AG08395 (cell line): ENCODE measurements at places on chromosomes 5 and 9.

GRCh38 chr9:37236822-37237221 lies 116.4 kb downstream of the ZCCHC7 start:
- no peak for DNase-seq

- no peak for DNase-seq
Measured at GRCh38 chr5:61675015-61675692, 343.1 kb downstream of the ZSWIM6 start.

DNA sequence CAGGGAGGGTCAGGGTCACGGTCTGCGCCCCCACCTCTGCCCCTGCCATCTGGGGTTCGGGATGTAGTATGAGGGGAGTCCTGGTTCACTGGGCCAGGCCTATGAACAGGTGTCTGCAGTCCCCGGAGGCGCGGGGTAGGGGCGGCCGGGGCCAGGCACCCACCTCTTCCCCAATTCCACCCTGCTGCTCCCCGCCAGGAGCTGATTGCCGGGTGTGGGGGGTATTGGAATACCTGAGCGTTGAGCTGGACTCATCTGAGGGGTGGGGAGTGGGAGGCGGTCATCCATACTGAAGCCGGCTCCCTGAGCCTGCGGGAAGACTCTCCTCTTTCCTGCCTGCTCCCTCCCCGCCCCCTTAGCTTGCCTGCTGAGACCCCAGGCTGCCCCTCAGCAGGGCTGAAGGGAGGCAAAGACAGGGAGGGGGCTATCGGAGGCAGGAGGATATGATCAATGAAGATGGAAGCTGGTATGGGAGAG lies 679 bp downstream of the SLC6A7 start:
- no peak for DNase-seq

GRCh38 chr5:54443270-54443669 lies 12.2 kb upstream of the HSPB3 start:
- DNase-seq = peak; percentile 53

- DNase-seq = peak; percentile 60
Measured at GRCh38 chr5:140588311-140589070, 23.9 kb downstream of the SLC35A4 start.

DNA sequence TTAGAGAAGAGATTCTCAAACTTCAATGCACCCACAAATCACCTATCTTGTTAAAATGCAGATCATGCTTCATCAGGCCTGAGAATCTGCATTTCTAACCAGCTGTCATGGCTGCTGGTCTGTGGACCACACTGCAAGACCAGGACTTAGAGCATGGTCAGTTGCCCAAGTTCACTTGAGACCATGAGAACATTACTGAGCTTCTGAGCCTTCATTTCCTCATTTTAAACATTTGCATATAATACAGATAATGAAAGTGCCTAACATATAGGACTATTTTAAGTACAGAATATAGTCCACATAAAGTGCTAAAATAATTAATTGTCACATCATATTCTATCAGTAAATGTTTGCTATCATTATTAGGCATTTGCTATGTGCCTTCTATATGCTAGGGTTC lies 260.8 kb upstream of the TNC start:
- no peak for DNase-seq

- DNase-seq = no peak
Measured at GRCh38 chr5:174195517-174195916, 150.0 kb downstream of the NSG2 start.

GRCh38 chr5:165224366-165225045 lies 1719.1 kb downstream of the MAT2B start:
- no peak for DNase-seq

GRCh38 chr5:28077291-28078240 lies 1039.2 kb upstream of the CDH9 start:
- DNase-seq = no peak

DNA sequence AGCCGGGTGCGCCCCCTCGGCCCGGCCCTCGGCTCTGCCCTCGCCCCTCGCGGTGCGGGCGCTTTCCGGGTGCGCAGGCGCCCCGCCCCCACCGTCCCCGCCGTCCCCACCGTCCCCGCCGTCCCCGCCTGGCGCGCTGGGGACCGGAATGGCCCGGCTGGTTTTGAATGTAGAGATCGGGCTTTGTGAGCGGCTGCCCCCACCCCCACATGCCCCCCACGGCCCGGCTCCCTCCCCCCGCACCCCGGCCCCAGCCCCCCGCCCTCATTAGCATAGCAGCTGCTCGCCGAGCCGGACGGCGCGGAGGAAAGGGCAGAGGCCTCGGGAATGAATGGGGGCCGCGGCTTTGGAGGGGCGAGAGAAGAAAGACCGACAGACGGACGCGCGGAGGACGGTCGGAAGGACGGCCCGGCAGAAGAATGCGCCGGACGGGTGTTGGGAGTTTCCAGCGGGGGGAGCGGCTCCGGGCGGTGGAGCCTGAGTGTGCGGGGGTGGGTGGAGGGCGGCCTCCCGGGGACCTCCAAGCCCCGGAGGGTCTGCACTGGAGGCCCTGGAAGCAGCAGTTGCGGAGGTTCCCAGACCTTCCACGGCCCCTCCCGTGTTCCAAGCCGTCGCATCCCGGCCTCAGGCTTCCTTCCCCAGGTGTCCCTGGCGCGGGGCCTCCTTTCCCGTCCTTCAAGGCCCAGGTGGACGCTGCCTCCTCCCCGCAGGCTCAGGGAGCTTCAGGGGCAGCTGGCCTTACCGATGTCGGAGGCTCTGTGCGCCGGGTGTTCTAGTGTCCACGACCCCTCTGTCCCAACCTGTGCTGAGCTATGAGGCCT lies 6.0 kb downstream of the NRARP start:
- no peak for DNase-seq

DNA sequence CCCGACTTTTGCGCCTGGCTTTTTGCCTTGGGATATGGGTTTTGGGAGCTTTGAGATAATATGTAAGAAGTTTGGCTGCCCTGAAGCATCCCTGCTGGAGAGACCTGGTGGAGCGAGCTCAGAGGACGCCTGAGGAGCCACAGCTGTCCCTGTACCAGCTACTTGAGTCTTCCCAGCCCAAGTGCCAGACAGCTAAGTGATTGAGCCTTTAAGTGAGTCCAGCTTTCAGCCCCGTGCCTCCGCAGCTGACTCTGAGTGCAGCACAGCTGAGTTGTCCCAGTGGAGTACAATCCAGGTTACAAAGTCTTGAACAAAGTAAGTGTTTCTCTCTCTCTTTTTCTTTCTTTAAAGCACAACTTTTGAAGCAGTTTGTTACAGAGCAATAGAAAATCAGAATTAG lies 203.8 kb upstream of the DAP start:
- no peak for DNase-seq

DNA sequence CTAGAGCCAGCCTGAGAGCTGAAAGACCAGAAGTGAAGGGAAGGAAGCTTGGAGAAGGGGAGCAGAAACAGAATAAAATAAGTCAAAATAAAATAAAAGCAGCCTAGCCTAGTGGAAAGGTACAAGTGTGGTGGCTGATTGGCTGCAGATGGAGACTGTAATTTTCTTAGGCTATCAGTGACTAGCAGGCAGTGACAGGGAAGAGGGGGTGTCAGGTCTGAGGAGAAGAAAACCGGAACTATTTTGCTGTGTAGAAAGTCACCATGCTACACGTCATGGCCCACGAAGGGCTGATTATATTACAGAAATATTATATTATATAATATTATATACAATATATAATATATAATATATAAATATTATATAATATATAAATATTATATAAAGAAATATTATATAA lies 98.1 kb upstream of the TAF11L2 start:
- DNase-seq = no peak

GRCh38 chr9:73824671-73825070 lies 672.5 kb upstream of the RORB start:
- no peak for DNase-seq
